Neural progenitor cell (in vitro differentiated cells): ENCODE measurements at places on chromosomes 6 and 20. TPM values are rescaled to one million over a fixed set of nuclear protein-coding genes. Genes with fewer than 3 reads are reported as not detected.

- no peak for DNase-seq
Measured at GRCh38 chr20:58626051-58626450, 25.0 kb upstream of the STX16 start.

Gene CRIP3
- 21.3 and 35.4 TPM in 2 replicates for total RNA-seq

DNA sequence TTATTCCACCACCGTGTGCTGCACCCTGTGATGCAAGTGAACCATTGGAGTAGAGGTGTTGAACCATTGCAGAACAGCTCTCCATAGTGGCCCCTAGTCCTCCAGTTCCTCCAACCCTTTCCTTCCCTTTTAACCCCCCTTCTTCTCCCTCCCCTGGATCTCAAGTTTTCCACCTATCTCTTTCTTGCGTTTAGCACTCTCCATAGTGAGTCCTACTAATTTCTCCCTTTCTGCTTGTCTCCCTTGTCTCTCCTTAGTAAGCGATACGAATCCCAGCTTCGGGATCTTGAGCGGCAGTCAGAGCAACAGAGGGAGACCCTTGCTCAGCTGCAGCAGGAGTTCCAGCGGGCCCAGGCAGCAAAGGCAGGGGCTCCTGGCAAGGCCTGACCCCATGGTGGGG lies 1.1 kb downstream of the PFDN6 start:
- DNase-seq, result no peak

DNA sequence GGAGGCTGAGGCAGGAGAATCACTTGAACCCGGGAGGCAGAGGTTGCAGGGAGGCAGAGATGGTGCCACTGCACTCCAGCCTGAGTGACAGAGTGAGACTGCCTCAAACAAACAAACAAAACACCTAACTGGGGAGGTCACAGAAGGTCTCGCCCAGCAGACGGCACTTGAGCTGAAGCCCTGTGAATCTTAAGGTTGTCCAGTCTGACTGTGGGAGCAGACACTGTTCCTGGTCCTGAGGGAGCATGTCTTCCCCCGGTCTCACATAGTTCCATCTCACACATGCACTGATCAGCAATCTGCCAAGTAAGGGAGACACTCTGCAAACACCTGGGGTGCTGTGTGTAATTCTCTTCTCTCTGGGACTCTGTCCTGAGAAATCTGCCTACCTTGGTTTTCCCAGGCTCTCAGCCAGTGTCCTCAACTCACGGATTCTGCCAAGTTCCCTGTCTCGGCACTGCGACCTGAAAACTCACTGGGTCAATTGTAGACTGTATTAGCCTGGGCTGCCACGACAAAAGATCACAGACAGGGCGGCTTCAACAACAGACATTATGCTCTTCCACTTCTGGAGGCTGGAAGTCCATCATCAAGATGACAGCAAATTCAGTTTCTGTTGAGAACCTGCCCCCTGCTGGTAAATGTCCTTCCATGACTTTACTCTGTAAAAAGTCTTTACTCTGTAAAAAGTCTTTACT lies 94.3 kb downstream of the JPH2 start:
- DNase-seq, result peak; percentile 72

Gene FNDC11
- total RNA-seq, result 0.39 and 9.0 TPM in 2 replicates

DNA sequence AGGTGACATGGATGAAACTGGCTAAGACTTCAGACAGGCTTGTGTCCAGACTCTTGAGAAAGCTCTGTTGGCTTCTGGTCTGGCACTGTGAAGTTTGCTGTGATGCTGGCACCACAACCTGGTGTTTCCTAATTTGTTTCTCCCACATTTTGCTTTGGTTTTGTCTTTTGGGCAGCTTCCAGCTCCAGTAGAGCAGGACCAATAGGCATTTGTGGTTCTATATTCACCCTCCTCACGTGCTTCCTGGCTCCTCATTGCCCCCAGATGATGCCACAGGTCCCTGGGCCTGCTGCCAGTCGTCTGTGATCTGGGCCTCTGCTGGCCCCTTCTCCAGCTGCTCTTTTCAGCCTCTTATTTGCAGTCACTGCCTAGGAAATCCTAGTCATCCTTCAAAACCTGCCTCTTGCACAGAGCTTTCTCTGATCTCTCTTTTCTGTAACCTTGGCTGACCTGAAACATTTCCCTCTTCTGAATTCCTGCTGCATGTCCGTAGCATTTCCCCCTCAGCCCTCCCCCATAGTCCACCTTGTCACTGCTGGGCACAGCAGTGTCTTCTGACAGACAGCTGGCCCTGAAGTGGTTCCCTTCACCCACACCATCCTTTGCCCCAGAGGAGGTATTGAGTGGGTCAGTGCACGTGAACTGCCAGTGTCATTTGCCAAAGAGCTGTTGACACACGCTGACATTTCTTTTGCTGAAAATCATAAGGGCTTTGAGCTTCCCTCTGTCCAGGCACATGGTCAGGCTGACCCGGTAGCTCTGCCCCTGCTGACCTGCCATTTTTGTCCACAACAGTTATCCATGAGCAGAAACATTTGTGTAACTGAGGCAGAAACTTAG lies 63.0 kb downstream of the PTPN1 start:
- no peak for DNase-seq

Gene PSORS1C1
- total RNA-seq, result not detected in 2 replicates

- DNase-seq, result no peak
Measured at GRCh38 chr6:63097222-63097621, 114.0 kb upstream of the FKBP1C start.

- DNase-seq, result peak; percentile 87
Measured at GRCh38 chr6:9112544-9112943, 677.2 kb upstream of the SLC35B3 start.

DNA sequence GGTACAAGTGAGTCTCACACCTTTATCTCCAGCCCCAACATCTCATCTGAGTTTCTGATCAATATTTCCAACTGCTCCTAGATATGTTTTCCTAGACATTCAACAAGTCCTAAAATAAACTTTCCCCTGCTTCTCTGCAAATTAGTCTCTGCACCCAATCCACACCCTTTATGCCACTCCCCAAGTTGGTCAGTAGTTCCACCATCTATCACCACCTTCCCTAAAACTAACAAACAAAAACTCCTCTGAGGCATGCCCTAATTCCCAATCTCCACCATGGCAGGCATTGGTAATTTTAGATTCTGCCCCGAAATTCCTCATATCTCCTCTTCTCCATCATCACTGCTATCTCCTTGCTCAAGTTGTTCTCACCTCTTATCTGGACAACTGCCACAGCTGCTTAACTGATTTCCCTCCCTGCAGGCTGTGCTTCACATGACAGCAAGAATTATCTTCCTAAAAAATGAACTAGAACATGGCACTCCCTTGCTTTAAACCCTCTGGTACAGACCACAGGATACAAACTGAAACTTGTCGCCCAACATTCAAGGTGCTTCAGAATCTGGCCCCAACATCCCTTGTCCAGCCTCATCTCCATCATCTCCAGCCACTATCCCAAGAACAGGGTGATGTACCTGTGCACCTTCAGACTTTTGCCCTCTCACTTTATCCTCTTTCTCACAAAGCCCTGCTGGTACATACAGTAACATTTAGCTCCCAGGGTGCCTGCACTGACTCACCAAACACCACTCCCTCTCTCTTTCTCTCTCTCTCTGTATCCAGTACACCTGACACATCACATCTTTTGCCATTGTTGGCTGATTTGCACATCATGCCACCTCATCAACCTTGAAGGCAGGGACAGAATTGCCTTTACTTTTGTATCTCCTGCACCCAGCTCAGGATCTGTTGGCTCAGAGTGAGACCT lies 55.5 kb downstream of the ZHX3 start:
- no peak for DNase-seq

DNA sequence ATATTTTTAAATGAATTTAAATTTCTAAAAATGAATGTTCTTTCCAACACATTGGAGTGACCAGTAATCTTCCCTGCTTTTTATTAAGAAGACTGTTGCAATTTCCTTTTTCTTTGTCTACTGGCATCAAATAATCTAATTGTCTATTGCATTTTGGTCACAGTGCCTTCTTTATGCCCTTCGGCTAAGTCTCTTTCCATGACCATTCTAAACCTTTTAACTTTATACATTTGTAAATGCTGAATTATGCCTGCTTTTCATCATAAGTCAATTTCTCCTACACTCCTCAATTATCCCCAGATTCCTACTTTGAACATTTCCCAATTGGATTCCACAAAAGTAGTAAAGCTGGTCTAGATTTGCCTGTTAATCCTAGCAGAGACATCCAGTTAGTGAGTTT lies 69.1 kb upstream of the HSF2 start:
- no peak for DNase-seq

Gene EYS
- 0.03 TPM in 1 of 2 replicates, not detected in the other for total RNA-seq

GRCh38 chr6:140779341-140779740 lies 1353.4 kb upstream of the GJE1 start:
- no peak for DNase-seq

DNA sequence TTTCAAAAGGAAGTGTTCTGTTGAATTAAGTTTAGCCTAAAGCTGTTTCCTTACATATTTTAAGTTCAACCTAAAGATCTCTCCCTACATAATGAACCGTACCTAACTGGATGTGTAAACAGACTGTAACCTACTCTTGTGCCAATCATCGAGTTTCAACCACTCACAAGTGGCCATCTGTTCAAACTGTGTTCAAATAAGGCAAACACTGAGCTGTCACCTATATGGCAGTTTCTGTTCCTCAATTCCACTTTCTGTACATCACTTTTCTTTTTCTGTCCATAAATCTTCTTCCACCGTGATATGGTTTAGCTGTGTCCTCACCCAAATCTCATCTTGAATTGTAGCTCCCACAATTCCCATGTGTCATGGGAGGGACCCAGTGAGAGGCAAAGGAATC lies 428.6 kb downstream of the HACE1 start:
- no peak for DNase-seq

DNA sequence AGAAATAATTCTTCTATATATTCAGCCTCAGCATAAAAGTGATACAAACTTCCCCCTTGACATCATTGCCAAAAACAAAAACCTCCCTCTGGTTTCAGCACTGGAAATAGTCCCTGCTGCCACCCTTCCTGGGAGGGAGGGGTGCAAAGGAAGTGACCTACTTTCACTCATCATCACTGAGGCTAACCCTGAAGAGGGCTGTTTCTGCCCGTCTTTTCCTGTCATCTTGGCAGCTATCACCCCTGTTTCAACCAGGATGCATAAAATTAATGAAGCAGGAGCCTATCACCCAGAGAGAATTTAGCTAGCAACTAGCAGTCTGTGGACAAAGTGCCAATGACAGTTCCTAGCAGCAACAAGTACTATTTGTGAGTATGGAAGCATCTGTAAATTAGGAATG lies 397.8 kb downstream of the LAMA2 start:
- no peak for DNase-seq

DNA sequence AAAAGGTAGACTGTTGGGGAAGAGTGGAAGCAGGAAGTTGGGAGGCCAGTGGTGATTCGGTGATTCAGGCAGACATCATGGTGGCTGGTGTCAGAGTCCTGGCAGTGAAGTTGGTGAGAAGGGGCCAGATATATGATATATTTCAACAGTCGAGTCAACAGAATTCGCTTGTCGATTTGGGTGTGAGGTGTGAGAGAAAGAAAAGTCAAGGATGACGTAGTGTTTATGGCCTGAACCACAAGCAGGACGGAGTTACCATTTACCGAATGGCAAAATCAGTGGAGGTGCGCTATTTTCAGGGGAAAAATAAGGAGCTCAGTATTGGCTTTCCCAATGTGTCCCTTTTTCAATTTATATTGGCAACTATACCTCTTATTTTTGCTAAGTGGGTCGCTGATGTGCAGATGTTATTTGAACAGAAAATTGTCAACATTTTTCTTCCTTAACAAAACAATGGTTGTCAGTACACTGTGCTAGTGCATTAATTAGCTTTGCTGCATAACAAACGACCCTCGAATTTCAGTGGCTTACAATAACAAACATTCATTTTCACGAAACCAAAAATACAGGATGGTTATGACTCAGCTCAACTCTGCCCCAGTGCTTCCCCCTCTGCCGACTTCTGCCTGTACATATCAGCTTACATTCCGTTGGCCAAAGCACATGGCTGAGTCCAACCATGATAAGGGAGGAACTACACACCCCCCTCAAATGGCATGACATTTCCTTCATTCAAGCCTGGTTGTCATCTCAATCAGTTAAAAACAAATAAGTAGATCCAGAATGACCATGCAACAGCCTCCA lies 255.0 kb upstream of the ZFP64 start:
- DNase-seq, result no peak

DNA sequence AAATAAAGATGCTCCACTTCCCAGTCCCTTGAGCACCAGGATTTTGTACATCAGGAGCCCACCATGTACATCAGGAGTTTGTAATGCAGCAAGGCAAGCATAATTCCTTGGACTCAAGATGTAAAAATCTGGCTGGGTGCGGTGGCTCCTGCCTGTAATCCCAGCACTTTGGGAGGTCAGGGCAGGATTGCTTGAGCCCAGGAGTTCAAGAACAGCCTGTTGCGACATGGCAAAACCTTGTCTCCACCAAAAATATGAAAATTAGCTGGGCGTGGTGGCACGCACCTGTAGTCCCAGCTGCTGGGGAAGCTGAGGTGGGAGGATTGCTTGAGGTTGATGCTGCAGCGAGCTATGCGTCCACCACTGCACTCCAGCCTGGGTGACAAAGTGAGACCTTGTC lies 16.1 kb upstream of the MAP1LC3A start:
- DNase-seq, result no peak

Gene SOX18
- not detected in 2 replicates for total RNA-seq

- DNase-seq, result no peak
Measured at GRCh38 chr6:123811378-123811777, 7.7 kb downstream of the NKAIN2 start.

Gene BAG2
- 0.84 and 1.5 TPM in 2 replicates for total RNA-seq

Gene SYTL3
- 0.25 TPM in 1 of 2 replicates, not detected in the other for total RNA-seq

- no peak for DNase-seq
Measured at GRCh38 chr20:37379967-37380828, 34.3 kb downstream of the SRC start.

GRCh38 chr6:79628466-79629288 lies 2.5 kb upstream of the SH3BGRL2 start:
- DNase-seq, result no peak

- no peak for DNase-seq
Measured at GRCh38 chr20:40646813-40647212, 42.2 kb downstream of the MAFB start.

DNA sequence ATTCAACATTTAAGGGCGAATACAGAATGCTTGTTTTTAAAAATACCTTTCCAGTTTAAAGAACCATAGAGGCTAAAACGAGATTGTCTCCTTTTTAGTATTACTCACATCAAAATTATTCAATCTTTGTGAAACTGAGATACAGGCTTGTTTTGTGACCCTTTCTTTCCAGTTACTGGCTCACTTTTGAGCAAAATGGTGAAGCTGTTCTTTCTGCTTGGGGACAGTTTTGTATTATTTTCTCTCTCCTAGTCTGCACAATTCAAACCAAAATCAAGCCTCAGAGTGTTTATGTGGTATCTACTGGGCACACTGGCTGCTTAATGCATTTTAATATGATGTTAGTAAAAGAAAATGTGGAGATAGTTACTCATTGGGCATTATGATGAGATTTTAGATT lies 36.5 kb downstream of the HIVEP1 start:
- no peak for DNase-seq

GRCh38 chr6:153624528-153624927 lies 414.5 kb upstream of the OPRM1 start:
- no peak for DNase-seq

Gene IER3
- 2.0 and 7.1 TPM in 2 replicates for total RNA-seq

GRCh38 chr6:104585646-104586045 lies 274.1 kb downstream of the HACE1 start:
- DNase-seq, result no peak
